ENCODE measurements at places on chromosomes 2 and 18. TPM values are rescaled to one million over a fixed set of nuclear protein-coding genes. Genes with fewer than 3 reads are reported as not detected.

The ADD2 gene
- 4.2 TPM for total RNA-seq

The EFEMP1 gene
- total RNA-seq, result 7.0 TPM

The MAPRE3 gene
- total RNA-seq, result 4.7 TPM

The FAM228B gene
- total RNA-seq, result 5.8 TPM
